Neural progenitor cell (in vitro differentiated cells): ENCODE measurements at places on chromosomes 2 and 18.

GRCh38 chr2:54728669-54729120 is 5.2 kb downstream of the EML6 start:
- no peak for DNase-seq

GRCh38 chr2:173792166-173792565 is 173.0 kb downstream of the SP3 start:
- peak; percentile 38 for DNase-seq

GRCh38 chr2:60297296-60298005 is 256.0 kb downstream of the BCL11A start:
- DNase-seq: peak; percentile 37

GRCh38 chr2:122194546-122194945 is 439.1 kb downstream of the TSN start:
- no peak for DNase-seq

- no peak for DNase-seq
Observed at GRCh38 chr18:37861981-37862380, 296.4 kb upstream of the CELF4 start.

DNA sequence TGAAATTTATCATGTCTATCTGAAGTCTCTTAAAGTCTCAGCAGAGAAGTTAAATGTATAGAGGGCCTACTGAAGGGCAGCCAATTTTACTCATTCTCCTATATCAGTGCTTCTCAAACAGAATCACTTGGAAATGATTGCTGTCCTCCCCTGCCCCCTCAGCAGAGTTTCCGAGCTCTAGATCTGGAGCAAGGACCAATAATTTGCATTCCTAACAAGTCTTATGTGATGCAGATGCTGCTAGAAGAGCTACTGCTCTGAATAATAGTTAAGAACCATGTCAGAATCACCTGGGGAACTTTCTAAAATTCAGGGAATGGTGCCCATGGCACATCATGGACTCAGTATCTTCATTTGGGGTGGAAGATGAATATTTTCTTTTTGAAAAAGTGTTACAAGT is 105.6 kb upstream of the EPHA4 start:
- no peak for DNase-seq

DNA sequence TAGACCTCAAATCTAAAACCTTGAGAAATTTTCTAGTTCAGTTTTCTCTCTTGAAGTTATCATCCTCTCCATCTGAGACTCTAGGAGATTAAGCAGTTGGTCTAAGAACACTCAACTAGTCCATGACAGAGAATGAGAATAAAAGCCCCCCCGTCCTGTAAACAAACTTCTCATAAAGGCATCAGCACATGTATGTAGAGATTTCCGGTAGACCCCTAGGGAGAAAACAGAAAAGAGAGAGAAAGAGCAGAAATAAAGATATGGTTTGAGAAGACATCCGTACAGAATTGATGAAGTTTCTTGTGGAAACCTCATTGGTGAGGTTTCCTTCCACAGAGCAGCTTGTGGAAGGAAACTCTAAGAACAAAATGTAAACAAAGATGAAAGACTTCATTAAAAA is 3.2 kb upstream of the GPR155 start:
- no peak for DNase-seq

- peak; percentile 80 for DNase-seq
Observed at GRCh38 chr2:75560768-75561565, at the start of gene EVA1A. Gene EVA1A, minus strand, starts transcription at chr2:75560939. Its CDS starts 42,799 bp downstream, at chr2:75518140.

GRCh38 chr2:206198677-206199076 is 39.0 kb downstream of the EEF1B2 start:
- no peak for DNase-seq

GRCh38 chr2:189304360-189304759 is 124.8 kb upstream of the COL5A2 start:
- DNase-seq: no peak

DNA sequence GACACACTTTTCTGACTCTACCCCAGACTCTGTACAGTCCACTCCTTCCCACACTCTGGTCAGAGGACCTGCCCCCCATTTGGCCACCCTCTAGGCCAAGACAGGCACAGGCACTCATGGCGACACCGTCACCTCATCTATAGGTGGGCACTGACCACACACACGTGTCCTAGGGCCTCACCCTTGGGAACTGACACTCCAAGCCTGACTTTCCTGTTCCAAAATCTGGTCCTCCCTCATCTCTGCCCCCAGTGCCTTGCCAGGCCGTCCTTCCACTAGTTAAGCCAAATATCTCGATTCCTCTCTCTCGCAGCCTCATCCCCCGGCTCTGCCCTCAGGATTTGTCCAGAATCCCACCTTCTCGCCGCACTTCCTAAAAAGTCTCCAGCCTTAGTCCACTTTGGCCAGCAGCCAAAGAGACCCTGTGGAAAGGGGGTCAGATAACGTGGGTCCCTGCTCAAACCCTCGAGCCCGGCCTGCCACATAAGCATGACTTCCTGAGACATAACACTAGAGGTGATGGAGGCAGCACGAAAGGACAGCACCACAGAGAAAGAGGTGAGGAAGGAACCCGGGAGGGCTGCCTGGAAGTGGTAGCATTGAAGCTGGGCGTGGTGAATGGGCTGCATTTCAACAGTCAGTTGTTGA is 105.8 kb upstream of the OTOS start:
- DNase-seq: no peak

GRCh38 chr2:88069117-88069516 is 1.5 kb downstream of the SMYD1 start:
- DNase-seq: no peak

DNA sequence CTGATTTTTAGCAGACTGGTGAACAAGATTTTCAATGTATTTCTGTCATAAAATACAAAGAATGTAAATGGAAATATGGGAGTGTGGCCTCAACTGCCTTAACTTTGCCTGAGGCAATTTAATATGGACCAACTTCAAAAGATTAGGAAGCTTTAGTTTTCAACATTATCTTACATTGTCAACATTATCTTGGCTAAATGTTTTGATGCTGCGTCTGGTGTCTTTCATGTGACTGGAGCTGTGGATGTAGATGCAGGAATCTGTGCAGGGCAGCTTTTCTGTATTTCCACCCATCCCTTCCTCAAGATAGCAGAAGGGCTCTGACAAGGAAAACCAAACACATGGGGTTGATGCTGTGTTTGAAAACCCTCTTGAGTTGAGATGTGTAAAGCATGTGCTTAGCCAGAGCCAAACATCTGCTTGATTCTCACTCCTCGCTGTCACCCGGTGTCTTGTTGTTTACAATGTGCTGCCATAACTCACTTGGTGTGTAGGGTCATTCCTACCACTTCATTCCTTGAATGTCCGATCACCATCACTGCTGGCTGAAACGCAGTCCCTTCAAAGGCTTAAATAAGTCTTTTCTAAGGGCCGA is 33.0 kb downstream of the COPS8 start:
- no peak for DNase-seq

- no peak for DNase-seq
Observed at GRCh38 chr18:22471546-22472131, 53.9 kb upstream of the CTAGE1 start.

- no peak for DNase-seq
Observed at GRCh38 chr18:8229040-8229439, 380.2 kb upstream of the RAB12 start.

DNA sequence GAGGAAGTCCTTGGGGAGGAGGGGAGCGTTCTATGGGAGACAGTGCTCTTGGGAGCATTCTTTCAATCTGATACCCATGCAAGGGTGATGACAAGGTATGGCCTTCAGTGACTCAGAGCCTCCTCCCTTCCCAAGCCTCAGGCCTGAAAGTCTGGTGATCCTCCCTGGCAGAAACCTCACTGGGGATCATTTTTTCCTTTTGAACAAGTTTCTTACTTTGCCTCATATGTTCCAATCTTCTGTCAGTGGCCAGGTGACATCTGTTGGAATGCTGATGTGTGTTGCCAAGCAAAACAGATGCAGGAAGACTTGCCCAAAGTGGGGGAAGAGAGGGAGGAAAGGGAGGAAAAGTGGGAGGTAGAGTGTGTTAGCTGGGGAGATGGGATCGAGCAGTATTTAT is 224.8 kb downstream of the NEDD4L start:
- no peak for DNase-seq

GRCh38 chr2:183093857-183094657 is 15.5 kb downstream of the DUSP19 start:
- no peak for DNase-seq

- DNase-seq: peak; percentile 81
Observed at GRCh38 chr18:62877411-62878221, 162.3 kb downstream of the PHLPP1 start.

DNA sequence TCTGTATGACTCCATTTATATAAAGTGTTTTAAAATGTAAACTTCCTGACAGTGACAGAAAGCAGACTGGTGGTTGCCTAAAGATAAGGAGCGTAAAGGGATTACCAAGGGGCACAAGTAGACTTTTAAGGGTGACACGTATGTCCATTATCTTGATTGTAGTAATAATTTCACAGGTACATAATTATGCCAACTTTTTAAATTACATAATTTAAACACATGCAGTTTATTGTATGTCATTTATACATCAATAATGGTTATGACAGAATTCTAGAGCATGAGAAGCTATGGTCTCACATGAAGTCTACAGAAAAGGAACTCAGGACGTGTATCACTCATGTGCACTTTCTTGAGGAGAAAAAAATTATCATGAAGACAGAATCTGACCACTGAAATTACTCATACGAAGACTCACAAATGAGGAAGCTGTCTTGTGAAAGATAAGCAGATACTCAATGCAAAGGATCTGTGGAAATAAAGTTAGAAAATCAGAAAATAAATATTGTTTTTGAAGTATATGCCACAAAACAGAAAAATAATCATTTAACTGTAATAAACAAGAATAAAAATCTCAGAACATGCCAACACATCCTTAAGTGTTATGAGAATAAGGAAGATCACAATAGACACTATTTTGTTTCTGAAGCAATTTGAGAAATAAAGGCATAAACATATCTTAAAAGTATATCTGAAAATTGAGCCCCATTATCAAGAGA is 84.4 kb downstream of the TMEM131 start:
- no peak for DNase-seq

DNA sequence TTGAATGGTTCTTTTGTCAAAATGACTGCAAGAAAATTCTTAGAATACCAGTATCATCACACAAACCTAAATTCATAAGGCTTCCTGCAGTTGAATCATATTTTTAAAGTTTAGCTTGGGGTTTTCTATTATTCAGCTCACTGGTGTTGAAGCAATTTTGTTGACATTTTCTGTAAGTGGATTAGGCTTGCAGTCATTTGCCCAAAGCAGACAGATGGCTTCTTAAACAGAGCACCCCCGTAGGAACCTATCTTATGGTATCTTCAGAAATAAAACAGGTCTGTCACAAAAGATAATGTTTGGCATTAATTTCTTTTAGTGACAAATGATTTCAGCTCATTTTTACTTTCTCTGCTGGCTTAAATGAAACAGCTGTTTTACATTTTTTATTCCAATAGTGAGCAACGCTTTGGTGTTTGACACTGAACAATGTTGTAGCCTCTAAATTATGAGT is 331.1 kb downstream of the PLCL1 start:
- DNase-seq: no peak

GRCh38 chr2:163528640-163529217 is 207.1 kb downstream of the FIGN start:
- no peak for DNase-seq

- DNase-seq: no peak
Observed at GRCh38 chr2:127233710-127234109, 13.6 kb upstream of the CYP27C1 start.

DNA sequence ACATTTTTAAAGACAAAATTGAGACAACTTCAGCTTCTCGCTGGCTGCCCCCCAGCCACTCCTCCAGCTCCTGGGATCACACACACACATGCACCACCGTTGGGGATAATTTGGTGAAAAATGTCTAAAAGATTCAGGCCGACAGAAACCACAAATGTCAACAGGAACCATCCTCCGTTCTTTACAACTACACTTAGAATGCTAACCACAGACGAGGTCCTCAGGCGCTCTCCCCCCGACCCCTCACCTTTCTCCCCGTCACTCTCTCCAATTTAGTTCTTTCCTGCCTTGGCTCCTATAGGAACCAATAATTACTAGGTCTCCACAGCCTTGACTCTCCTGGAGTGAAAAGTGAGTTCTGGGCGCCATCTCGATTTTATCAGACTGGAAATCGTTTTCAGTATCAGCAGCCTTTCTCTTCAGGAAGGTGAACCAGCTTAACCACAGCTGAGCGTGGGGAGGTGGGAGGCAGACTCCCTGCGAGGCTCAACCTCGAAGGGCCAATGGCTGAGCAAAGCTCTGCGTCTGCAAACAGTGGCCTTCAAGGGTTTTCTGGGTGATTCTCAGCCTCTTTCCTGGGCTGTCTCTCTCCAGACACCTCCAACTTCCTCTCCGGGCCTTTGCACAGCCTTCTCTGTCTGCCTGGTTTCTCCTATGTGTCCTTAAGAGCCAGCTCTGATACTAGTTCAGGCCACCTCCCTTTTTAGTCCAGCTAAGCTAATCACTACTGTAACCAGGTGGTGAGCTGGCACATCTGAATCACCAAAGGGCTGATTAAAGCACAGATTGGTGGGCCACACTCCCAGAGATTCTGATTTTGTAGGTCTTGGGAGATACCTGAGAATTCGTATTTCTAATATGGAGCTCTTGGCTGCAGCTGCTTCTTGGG is 115.7 kb upstream of the COPS8 start:
- no peak for DNase-seq

GRCh38 chr2:10417551-10418335 is 30.4 kb downstream of the ODC1 start:
- no peak for DNase-seq

DNA sequence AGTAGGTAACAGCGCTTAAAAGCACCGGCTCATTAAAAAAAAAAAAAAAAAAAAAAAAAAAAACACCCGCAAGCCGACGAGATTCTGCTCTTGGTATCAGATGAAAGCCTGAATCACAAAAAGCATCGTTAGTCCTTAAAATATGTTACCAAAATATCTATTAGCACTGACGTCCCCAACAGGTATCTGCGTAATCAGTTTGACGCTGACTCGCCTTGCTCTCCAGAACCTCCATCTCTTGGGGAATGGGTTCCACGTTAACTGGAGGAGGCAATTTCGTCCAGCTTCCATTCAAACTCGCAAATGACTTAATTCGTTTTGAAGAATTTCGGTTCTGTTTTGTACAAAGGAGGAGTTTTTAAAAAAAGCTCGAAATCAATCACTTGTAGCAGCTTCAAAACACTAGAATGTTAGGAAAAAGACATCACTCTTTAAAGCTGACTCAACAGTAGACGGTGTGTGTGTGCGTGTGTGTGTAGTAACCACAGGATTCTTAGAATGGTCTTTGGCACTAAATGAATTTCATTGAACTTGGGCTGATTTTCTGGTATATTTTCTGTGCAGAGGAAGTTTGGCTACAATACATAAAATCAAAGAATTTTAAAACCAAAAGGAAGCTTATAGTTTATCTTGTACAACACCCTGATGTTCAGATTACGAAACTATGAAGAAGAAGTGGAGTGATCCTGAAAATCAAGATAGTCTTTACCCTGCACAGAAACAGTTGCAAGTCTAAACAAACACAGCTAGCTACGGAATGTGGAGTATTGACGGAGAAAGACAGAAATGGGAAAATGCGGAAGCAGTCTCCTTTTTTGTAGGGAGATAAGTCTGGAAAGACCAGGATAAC is 1.1 kb upstream of the PGAP1 start:
- peak; percentile 45 for DNase-seq

DNA sequence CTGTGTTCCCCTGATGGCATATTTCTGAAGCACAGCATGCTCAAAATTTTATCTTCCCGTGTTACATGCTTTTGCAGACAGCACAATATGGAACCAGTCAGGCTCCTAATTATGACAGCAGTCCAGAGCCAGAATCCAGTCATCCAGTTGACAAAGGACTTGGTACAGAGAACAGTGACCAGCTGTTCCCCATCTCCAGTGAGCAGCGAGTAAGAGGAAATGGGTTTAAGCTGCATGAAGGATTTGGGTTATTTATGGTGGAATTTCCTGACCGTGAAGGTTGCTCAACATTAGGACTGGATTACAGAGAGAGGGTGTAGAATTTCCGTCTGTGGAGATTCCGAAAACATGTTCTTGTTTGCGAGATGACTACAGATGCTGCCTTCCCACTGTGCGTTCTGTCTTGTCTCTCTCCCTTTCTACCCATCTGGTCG is 24.4 kb downstream of the SGPP2 start:
- DNase-seq: no peak
